ENCODE measurements at places on chromosomes 5 and 9.

- DNase-seq = no peak
Measured at GRCh38 chr5:68458416-68459021, 243.0 kb downstream of the PIK3R1 start.

- DNase-seq = no peak
Measured at GRCh38 chr9:130598188-130598587, 18.8 kb downstream of the FUBP3 start.

DNA sequence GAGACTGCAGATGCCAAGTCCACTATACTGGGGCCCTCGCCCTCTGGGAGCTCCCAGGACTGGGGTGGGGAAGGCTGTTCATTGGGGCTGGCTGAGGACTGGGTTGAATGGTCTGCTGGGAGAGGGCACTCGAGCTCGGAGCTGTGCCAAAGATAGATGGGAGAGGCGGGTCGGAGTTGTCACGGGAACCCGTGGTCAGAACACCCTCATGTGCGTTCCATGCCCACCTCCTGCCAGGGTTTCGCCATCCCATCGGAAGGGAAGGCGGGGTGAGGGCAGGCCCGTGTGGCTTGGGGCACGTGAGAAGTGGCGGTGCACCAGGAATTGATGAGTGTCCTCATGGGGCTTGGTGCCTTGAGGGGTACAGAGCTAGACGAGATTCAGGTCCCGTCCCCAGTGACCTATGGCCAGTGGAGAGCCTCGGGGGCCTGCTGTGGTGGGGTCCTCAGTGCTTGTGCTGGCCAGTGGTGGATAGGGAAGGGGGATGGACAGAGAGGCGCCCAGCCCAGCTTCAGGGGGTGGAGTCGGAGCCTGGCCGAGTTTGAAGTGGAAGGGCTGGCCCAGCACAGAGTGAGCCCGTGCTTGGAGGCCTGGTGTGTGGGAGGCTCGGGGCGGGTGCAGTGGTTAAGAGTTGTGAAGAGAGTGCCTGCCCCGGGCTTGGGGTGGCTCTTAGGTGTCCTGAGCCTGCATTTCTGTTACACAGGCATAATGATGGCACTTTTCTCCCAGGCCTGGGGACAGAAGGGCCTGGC lies 4.3 kb downstream of the CACFD1 start:
- no peak for DNase-seq

DNA sequence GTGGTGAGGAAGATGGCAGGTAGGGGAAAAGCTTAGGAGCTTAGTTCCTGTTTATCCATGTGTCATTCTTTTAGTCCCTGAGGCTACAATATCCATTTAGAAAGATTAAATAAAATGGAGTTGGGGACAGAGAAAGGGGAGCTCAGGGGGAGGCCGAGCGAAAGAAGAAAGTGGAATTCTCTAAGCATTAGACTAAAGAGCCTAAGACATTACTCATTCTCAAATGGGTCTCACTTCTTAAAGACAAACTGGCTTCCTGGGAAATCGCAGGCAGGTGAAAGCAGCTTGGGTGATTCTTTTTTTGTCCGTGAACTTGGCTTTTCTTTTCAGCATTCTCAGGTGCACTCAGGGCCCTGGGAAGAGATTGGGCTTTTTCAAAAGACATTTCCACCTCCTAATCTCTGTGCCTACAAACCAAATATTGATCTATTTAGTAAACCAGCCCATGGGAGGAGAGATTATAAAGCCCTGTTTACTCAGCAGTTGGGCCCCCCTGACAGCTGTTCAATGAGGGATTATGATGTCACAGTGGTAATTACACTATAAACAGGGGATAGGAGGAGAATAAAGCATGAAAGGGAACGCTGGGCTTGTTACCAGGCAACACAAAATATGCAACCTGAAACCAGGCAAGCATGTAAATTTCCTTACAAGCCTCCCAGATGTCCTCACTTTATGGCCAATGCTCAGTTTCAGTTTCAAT lies 584.0 kb downstream of the ACTL7B start:
- no peak for DNase-seq

GRCh38 chr5:36040651-36041536 lies 25.8 kb downstream of the UGT3A2 start:
- no peak for DNase-seq

GRCh38 chr5:158995694-158996173 lies 104.0 kb downstream of the EBF1 start:
- DNase-seq = no peak

DNA sequence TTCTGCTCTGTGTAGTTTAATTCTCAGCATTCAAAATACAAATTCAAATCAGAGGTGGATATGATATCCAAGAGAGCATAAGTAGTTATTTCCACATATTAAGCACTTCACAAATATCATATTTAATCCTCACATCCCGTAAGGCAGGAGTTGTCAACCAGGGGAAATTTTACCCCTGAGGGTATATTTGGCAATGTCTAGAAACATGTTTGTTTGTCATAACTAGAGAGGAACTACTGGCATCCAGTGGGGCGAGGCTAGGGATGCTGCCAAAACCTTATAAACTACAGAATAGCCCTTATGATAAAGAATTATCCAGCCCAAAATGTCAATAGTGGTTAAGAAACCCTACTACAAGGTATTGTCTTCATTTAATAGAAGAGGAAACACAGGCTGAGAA lies 619.4 kb downstream of the SLCO4C1 start:
- DNase-seq = no peak

DNA sequence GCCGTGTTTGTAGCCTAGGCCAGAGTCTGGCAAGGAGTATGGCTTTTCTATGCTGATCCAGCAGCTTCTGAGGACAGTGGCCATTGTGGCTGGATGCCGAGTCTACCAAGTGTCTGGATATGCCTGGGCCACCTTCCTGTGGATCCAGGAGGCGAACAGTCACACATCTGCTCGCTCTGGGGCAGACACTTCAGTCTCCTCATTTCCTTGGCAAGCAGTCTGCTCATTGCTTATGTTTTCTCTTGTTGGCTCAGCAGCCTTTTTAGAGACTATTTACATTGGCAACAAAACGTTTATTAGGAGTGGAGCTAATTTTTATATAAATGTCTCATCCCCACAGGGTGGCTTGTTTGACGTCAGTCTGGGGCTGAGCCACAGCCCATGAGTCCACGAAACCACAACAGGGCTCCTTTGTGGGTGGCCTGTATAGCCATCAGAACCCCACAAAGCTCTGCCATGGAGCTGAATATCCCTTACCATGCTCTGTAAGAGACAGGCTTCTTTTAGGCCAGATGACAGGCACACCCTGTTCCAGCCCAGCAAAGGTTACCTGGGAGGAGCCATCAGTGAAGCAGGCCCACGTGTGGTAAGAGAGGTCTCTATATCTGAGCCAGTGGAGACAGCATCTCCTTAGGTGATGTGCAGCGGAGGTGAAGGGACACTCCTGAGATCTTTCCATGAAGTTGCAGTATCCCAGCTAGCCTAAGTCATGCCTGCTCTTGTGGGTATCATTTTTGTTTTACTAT lies 221.7 kb downstream of the DIRAS2 start:
- no peak for DNase-seq

GRCh38 chr5:158164296-158165047 lies 305.5 kb upstream of the CLINT1 start:
- no peak for DNase-seq

DNA sequence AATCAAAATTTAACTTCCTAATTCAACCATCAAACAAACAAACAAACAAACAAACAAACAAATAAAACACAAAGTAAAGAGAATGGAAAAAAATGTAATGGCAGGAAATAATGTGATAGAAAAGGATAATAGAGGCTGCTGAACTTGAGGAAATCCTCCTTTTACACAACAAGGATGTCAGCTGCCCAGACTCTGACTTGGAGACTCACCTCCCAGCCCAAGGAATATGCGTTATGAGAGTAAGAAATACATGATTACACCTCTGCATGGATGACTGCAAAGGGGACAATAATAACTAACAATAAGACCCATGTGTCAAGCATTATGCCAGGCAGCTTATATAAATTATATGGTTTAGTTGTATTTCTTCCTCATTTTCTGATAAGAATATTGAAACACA lies 46.6 kb upstream of the JAK2 start:
- DNase-seq = no peak

GRCh38 chr5:143497749-143498148 lies 94.3 kb upstream of the NR3C1 start:
- no peak for DNase-seq

DNA sequence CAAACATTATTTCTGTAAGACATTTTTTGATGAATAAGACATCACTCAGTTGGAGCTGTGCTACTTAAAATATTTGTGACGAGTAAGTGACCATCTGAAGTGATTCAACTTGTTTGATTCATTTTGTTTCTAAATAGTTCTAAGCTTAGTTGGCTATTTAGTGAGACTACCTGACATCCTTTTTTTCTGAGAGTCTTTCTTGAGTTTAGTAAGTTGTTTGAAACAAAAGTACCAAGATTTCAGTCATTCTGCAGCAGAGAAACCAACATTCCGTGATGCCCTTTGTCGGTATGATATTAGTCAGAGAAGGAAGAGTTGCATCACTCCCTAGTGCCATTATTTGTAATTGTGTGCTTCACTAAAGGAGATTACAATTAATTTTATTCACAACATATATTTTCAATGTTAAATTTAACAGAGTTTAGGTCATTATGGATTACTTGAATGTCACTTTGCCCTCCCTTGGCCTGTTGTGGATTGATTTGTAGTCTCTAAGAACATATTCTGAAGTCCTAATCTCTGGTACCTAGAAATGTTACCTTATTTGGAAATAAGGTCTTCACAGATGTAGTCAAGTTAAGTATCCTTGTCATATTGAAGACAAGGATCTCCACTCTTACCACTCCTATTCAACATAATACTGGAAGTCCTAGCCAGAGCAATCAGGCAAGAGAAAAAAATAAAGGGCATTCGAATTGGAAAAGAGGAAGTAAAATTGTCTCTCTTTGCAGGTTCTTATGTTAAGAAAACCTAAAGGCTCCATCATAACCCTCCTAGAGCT lies 212.2 kb downstream of the PCSK1 start:
- DNase-seq = no peak

GRCh38 chr9:8871796-8872445 lies 1072.3 kb upstream of the DMAC1 start:
- DNase-seq = no peak

- no peak for DNase-seq
Measured at GRCh38 chr5:158814521-158814920, 285.2 kb downstream of the EBF1 start.

DNA sequence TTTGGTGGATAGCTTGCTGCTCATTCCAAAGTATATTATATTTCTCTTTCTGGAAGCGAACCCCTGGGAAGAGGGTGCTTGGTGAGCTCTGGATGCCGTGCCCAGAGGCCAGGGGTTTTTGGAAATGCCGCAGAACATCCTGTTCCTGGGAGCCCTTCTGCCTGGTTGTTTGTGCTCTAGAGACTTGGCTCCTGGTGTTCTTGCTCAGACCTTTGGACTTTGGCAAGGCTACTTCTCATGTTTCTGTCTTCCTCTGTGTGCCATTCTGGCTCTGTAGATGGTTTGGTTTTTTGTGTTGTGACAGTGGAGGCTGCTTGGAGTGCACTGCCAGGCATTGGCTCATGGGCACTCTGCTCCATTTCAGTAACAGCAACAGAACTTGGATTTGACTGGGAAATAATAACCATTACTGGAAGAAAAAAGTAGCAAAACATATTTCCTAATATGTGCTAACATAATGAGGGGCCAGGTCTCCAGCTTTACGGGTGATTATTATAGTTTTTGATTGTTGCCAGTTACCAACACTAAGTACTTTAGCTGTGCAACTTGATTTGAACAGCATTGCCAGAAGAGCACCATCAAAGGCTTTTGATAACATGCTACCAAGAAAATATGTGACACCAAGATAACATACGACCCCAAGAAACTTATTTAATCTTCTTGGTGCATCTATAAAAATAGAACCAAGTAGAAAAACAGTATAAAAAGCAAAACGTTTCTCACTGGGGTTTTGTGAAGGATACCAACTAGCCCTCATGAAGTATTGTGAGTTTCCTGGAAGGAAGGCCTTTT lies 94.2 kb downstream of the PCSK1 start:
- no peak for DNase-seq

DNA sequence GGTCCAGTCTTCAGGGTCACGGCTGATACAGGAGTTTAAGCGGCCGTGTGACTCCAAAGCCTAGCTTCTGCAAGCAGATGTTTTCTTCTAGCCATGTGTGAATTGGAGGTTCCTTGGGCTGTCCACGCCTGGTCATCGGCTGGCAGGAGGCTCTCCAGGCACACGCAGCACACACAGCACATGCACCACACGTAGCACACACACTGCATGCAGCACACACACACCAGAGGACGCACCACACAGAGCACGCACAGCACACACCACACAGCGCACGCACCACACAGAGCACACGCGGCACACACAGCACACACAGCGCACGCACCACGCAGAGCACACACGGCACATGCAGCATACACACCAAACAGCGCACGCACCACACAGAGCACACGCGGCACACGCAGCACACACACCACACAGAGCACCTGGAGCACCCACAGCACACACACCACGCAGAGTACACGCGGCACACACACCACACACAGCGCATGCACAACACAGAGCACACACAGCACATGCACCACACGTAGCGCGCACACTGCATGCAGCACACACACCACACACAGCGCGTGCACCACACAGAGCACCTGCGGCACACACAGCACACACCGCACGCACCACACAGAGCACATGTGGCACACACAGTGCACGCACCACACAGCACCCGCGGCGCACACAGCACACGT lies 234.3 kb downstream of the FANCC start:
- no peak for DNase-seq

Data from bone marrow (tissue), 2 donors.